ENCODE measurements at places on chromosomes 7 and 10.

DNA sequence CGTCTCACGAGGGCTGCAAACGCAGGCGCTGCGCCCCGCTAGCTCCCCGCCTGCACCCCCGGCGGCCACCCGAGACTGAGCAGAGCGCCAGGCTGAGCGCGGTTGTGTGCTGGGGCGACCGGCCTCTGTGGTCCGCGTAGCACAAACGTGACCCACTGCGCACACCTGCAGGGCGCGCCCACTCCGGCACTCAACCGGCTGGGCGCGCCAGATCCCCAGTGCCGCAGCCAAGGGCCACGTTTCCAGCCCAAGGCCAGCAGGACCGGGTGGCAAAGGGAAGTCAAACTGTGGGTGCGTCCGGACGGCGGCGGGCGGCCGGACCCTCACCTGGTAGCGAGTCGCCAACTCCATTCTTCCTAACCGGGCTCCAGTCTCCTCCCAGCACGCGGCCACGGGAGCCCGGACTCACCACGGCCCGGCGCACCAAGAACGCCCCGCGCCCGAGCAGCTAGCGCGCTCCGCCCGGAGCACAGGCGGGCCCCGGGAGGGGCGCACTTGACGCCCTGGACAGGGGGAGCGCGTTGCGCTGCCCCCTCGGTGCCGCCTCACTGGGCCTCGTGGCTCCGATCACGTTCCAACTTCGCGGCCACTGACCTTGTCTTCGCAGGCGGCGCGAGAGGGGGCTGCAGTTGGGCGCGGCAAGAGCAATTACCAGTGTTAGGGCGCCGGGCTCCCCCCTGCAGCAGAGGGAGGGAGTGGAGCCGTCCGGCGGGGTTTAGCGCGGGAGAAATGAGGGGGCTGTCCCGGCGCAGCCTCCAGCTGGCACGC lies at the start of gene CDCA7L:
Gene CDCA7L (minus strand): TSS at position 446 of the 768 bp plus-strand sequence. CDS start 95 bp downstream, at position 351.
- DNase-seq = peak; percentile 50

GRCh38 chr10:84227810-84228209 lies 2.5 kb upstream of the LRIT2 start:
- DNase-seq = no peak

DNA sequence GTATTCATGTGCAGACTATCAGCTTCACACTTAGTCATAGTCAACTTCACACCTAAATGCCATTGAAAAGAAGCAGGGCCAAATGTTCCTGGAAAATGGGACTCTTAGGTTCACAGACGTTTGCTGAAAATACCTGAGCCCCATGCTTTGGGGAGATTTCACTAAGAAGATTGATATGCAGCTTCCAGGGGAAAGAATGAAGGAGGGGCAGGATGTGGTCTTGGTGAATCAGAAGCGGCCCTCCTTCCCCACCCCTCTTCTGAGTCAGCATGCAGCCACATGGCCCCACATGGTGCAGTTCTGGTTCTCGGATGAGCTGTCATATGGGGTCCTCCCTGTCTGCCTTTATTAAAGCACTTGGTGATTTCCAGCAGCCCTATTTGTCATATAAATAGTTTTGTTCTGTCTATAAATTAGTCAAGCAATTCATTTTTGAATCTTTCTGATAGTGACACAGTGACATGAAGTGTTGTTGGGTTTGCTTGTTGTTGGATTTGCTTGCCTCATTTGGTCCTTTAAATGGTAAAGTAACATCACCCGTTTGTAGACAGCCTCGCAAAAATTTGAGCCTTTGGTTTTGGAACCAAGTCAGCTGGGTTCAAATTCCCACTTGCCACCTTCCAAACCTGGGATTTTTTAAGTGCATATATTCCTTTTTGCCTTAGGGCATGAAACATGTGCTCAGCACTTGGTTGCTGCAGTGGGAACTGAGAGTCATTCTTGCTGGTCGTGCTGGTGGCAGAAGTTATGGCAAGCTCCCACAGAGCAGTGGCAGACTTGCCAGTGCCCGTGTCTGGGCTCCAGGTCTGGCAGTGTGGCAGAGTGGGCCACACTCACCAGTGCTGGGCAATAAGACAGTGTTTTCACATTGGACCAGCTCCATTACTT lies 68.1 kb upstream of the CDK6 start:
- DNase-seq = peak; percentile 60

DNA sequence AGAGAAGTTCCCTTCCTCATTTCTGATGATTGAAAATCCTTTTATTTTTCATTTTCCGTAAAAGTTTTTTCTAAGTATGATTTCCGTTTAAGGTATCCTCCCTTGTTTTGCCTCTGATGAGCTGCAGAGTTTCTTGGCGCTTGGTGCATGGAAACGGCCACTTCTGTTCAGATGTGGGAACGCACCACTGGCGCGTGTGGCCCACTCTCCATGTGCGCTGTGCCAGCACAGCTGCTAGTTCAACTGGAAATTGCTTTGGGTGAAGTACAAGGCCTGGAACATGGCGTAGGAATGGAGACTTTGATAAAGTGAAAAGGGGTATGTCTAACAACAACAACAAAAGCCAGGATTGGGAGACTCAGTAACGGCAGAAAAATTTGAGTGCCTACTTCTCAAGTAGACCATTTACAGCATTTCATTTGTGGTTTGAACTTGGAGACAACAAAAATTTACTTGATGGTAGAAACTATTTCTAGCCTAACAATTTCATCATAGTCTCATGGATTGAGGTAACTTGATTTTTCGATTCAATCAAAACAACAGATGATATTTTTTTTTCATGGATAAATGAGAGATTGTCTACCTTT lies 364.2 kb downstream of the SUGCT start:
- no peak for DNase-seq

- DNase-seq = no peak
Measured at GRCh38 chr10:122525788-122526187, 34.8 kb upstream of the DMBT1 start.

GRCh38 chr7:123724817-123725253 lies 24.0 kb downstream of the WASL start:
- no peak for DNase-seq

DNA sequence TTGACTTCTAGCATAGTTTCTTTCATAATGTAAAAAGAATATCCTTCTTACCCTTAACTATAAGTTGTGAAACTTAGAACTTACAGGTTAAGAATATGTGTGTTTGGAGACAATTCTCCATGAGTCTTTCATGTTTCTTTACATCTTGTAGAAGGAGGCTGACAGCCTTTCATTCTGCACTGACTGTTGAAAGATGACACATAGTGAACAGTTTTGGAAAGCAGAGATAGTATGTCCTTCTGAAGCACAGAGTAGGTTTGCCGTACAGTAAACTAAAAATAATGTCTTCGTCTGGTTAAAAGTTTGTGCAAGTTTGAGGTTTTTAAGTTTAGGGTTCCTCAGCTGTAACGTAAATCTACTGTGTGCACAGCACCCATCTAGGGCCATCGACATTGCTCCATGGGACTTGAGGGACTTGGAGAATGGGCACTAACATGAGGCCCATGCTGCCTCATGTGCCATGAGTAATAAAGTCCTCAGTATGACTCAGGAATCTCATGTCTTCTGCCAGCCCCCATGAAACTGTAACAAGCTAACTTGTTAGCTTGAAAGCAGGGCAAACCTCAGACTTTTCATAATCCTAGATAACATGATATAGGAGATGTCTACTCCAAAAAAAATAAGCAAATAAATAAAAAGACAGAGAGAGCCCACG lies 24.5 kb upstream of the ELAPOR2 start:
- DNase-seq = no peak

- no peak for DNase-seq
Measured at GRCh38 chr10:79267499-79267898, 79.8 kb upstream of the PPIF start.
